ENCODE measurements at places on chromosomes 5 and 9.

- no peak for DNase-seq
Observed at GRCh38 chr5:6452622-6453504, 4.2 kb downstream of the UBE2QL1 start.

DNA sequence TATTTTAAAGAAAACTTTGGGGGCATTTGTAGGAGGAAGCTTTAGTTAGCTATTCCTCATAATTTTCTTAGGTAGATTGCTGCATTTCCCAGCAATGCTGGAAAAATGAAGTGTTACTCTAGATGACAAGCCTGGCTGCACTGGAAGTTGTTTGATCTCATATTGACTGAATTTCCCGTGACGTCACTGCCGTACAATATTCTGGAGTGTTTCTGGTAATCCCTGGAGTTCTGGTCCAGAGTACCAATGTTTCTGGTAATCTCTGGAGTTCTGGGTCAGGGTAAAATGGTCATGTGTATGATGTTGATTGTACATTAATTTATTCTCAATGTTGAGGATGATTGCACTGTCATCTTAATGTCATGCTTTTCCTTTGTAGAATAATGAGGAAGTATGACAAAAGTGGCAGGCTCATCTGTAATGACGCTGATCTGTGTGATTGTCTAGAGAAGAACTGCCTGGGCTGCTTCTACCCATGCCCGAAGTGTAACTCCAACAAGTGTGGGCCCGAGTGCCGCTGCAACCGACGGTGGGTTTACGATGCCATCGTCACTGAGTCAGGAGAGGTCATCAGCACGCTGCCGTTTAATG is 26.2 kb downstream of the ARL14EPL start:
- DNase-seq = no peak

DNA sequence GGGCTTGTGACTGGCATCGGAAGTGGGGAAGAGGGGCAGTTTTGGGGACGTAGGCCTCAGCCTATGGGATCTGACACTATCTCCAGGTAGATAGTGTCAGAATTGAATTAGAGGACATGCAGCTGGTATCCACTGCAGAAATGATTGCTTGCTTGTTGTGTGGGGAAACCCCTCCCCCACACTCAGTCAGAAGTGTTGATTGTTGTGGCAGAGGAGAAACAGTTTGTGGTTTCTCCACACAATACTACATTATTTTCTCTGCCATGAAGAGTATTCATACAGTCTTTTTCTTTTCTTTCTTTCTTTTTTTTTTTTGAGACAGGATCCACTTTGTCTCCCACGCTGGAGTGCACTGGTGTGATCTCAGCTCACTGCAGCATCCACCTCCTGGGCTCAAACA is 113.9 kb downstream of the ARRDC3 start:
- no peak for DNase-seq

DNA sequence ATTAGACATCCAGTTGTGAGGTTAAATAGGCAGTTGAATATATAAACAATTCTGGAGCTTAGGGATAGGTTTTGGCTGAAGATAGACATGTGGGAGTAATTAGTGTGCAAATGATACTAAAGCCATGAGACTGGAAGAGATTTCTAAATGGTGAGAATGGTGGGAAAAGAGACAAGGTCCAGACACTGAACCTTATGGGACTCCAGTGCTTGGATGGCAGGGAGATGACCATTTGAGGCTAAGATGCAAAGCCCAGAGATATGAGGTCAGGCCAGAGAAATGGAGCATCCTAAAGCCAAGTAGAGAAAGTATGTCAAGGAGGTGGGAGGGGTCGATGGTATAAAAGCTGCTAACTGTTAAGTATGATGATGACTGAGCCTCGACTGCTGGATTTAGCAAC is 115.6 kb downstream of the SEMA5A start:
- DNase-seq = no peak

DNA sequence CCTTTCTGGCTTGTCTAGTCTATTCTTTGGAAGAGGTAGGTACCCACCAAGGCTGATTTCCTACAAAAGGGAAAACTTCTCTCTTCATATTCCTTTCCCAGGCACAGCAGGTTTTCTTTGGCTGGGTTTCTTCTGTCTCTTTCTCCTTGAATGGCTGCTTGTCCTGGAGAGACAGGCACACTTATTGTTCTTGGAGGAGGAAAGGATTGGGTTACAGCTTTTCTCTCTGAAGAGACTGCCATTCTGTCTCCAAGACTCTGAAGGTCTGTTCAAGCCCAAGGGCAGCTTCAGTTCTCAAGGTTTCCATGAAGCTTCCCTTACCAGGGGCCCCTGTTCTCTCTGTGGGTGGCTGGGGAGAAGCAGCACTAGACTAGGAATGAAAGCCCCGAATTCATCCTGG is 33.9 kb downstream of the ACTBL2 start:
- no peak for DNase-seq

DNA sequence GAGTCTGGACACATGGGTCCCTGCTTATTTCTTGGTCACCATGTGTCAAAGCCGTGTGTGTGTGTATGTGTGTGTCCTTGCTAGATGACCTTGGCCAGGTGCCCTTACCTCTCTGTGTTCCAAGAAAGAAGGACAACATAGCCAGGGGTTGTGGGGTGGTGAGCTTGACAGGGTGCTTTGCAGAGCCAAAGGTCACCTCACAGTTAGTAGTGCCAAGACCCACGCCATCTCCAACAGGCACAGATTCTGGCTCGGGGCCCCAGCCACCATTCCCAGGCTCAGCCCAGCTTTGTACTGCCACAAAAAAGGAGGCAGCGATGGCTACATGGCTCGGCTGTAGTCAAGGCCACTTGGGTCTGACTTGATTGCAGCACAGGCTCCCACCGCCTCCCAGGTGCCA is 39.5 kb downstream of the CXXC5 start:
- DNase-seq = no peak

DNA sequence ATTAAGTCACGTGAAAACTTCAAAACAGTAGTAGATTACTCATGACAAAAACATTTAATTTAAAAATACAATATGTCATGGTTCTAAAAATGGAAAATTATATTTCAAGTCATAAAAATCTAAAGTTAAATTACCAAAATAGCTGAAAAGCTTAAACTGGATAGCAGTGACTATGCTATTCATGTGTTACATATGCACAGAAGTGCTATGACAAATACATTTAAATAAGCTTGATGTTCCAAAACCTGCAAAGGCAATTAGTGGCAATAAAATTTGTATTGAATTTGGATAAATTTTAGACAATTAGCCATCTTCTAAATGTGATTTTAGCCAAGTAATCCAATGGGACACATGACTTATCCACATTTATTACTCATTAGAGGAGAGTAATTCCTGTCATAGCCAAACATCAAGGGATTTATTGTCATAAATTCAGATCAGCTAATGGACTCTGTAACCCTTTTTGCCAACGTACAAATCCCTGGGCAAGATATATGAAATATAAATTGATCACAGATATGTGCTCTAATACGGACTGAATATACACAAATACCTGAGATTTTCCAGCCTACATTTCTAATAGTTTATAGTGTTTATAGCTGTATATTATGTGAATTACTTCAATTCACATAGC is 419.4 kb downstream of the ISL1 start:
- no peak for DNase-seq

GRCh38 chr9:126723807-126724172 is 81.0 kb upstream of the ZBTB43 start:
- no peak for DNase-seq

DNA sequence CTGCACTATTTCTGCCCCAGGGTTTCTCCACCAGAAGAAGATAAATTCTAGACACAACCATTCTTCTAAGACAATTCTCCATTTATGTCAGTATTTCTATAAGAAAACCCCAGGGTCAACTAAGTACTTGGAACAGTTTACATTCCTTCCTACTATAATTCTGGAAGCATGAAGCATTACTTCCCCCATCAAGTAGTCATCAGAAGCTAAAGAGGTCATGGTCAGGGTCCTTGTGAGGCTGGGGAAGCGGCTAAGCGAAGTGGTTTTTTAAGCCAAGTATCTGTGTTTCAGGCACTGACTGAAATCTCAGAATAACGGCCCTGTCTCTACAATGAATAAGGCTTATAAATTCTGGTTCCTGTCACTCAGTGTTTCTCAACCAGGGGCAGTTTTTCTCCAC is 197.8 kb downstream of the GLIS3 start:
- DNase-seq = no peak

DNA sequence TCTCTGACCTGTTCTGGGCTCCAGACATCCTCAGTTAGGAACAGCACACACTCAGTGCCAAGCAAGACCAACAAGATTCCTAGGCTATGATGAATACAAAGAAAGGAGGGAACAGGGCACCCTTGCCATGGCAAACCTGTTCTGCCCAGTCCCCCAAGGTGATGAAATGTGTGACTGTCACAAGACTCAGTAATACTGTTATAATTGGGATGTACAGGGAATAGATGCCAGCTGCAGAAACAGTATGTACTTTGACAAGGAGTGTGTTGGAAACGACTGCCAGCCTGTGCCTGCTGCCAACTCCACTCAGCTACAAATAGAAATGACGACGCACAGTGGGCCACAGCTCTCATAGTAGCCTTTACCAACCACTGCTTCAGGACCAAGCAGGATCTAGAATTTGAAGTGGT is 453.0 kb downstream of the EFNA5 start:
- no peak for DNase-seq

DNA sequence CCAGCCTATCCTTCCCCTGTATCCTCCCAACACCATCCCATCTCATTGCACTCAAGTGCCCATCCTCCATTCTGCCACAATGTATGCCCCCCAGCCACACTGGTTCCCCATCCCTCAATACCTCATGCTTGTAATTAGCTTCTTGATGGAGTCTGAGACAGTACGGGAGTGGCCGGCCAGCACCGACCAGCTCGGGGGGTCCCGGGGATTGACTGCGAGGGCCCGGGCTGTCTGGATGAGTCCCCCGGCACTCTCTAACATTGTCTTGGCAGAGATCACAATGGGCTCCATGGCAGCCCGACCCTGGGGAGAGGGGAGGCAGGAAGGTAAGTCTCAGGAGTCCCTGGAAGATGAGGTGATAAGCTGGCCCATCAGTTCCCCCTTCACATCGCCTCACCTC is 17.2 kb upstream of the TPM2 start:
- no peak for DNase-seq

- DNase-seq = no peak
Observed at GRCh38 chr5:124504081-124504916, 242.1 kb downstream of the ZNF608 start.

DNA sequence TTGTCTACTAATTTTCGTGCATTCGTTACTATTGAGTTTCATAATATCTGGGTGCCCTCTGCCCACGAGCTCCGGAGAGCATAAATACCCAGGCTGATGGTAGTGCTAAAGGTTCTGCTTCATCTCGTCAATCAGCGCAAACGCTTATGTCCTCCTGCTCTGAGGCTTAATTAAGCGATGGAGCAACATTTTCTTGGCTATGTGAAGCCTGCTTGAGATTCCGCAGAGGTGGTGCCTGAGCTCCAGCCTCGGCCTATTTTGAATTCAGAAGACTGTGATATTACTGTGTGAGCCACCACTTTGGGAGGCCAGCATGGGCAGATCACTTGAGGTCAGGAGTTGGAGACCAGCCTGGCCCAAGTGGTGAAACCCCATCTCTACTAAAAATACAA is 44.8 kb downstream of the ANXA2R start:
- DNase-seq = no peak

DNA sequence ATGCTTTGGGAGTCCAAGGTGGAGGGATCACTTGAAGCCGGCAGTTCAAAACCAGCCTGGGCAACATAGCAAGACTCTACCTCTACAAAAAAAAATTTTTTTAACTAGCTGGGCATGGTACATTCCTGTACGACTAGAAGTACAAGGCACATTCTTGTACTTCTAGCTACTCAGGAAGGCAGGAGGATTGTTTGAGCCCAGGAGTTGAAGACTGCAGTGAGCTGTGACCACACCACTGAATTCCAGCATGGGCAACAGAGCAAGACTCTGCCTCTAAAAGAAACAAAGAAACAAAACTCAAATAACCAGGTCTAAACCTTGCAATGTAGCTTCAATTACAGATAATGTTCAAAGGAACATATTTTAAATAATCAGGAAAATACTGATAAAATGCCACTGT is 56.2 kb downstream of the SSBP2 start:
- no peak for DNase-seq

- DNase-seq = no peak
Observed at GRCh38 chr5:119255571-119256356, 100.1 kb upstream of the TNFAIP8 start.

DNA sequence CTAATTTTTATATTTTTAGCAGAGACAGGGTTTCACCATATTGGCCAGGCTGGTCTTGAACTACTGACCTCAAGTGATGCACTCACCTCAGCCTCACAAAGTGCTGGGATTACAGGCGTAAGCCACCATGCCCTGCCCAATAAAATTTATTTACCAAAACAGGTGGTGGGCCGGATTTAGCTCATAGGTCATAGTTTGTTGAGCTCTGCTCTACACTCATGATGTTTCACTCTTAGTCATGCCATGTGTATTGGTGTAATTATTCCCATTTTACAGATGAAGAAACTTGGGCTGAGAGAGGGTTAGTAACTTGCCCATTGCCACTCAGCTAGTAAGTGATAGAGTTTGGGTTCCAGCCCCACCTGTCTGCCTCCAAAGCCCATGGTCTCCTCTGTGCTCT is 93.1 kb upstream of the WWC1 start:
- DNase-seq = no peak

GRCh38 chr5:137847687-137848086 is 20.0 kb upstream of the MYOT start:
- DNase-seq = no peak

DNA sequence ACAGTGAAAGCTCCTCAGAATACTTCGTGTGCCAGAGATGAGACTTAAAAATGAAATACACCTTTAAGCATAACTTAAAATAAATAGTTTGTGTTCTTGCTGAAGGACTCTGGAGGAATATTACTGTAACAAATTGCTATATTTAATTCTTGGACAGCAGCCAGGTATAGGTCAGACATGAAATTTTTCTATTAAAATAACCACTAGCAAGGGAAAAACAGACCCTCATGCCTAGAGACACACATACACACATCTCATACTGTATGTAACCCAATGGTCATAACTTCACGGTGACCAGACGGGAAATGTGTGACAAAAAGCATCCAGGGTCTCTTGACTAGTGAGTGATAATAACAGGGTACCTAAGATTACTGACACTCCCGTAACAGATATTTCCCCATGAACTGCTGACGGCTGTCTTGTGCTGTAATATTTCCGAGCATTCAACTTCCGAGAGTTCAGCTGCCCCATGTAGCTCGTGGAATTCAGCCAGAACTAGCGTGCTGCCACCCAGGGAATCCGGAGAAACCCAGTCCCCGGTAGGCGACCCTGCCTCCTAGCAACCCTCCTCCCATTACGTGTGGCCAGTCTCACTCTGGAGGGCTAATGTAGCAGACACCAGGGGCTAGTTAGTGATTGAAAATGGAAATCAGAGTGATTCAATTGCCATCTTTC is 2295.1 kb upstream of the WWC1 start:
- DNase-seq = peak; percentile 5

GRCh38 chr5:32160228-32160627 is 13.9 kb downstream of the GOLPH3 start:
- DNase-seq = no peak

DNA sequence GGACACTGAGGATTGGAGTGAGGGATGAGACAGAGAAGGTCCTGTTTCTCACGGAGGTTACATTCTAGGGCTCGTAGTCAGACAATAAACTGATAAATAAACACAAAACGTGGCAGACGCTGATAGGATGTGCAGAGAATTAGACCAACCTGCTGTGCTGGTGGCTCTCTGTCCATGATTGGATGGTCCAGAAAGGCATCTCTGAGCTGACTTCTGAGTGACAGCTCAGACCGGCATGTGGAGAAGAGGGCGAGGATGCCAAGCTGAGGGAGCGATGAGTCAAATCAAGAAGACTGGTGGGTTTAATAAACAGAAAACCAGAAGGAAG is 132.3 kb upstream of the TAF11L2 start:
- DNase-seq = no peak
